T-helper 17 cell (primary cell): ENCODE measurements at places on chromosomes 1 and 21. TPM values are rescaled to one million over a fixed set of nuclear protein-coding genes. Genes with fewer than 3 reads are reported as not detected.

ATAD3B gene
- 45.1 TPM for total RNA-seq

SLAMF7 gene
- total RNA-seq, result 3.9 TPM

CELA3B gene
- total RNA-seq, result not detected

KLHDC9 gene
- total RNA-seq, result 0.57 TPM

OLFML2B gene
- total RNA-seq, result not detected

DPT gene
- not detected for total RNA-seq

MKNK1 gene
- total RNA-seq, result 48.5 TPM

PLPPR5 gene
- not detected for total RNA-seq

FAM167B gene
- 0.72 TPM for total RNA-seq

GPR25 gene
- total RNA-seq, result 18.3 TPM
